ENCODE measurements at places on chromosomes 13 and 19. TPM values are rescaled to one million over a fixed set of nuclear protein-coding genes. Genes with fewer than 3 reads are reported as not detected.

Gene APOC4
- not detected for total RNA-seq

Gene IGSF23
- not detected for total RNA-seq

Gene ZNF260
- 7.5 TPM for total RNA-seq

GRCh38 chr13:108827646-108828045 lies 198.2 kb downstream of the MYO16 start:
- DNase-seq: no peak

Gene DMAC2
- total RNA-seq: 33.5 TPM

Gene F2RL3
- total RNA-seq: 4.1 TPM

- DNase-seq: no peak
Measured at GRCh38 chr13:44989941-44990340, 603 bp downstream of the GPALPP1 start.

Gene LILRB4
- 11.7 TPM for total RNA-seq

Gene NLRP9
- not detected for total RNA-seq

DNA sequence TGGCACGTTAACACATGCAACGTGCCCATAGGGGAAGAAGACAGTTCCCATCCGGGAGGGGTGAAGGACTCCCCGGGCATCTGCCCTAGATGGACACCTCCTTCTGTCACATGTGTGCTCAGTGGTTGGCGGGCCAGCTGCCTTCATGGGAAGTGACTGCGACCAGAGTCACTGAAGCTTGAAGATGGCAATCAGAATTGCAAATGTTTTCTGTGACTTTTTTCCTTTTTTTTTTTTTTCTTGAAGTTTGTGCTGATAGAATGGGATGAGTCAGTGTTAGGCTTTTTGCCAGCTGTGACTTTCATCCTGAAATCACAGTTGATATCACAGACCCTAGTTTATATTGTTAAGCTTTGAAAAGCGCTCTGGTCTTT lies 109.2 kb upstream of the MCF2L start:
- no peak for DNase-seq

Gene SIGLEC7
- total RNA-seq: 6.2 TPM

Gene MTUS2
- total RNA-seq: not detected

DNA sequence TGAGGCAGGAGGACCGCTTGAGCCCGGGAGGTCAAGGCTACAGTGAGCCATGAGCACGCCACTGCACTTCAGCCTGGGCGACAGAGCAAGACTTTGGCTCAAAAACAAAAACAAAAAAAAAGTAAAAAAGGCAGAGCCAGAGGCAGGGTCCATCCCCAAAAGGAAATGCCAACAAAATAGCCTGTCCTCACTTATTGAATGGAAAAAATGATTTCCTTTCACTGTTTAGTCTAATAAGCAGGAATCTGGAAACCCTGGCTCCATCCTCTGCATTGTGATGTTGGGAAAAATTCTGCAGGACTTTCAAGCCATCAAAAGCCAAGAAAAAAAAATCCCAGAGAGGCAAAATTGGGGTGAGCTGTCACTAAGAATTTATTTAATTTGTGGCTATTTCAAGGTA lies 23.2 kb downstream of the ZIC5 start:
- DNase-seq: no peak

Gene C19orf33
- total RNA-seq: 32.8 TPM

GRCh38 chr13:36608474-36608873 lies 65.3 kb upstream of the SERTM1 start:
- no peak for DNase-seq

GRCh38 chr19:45958769-45959516 lies 14.7 kb downstream of the NOVA2 start:
- no peak for DNase-seq

DNA sequence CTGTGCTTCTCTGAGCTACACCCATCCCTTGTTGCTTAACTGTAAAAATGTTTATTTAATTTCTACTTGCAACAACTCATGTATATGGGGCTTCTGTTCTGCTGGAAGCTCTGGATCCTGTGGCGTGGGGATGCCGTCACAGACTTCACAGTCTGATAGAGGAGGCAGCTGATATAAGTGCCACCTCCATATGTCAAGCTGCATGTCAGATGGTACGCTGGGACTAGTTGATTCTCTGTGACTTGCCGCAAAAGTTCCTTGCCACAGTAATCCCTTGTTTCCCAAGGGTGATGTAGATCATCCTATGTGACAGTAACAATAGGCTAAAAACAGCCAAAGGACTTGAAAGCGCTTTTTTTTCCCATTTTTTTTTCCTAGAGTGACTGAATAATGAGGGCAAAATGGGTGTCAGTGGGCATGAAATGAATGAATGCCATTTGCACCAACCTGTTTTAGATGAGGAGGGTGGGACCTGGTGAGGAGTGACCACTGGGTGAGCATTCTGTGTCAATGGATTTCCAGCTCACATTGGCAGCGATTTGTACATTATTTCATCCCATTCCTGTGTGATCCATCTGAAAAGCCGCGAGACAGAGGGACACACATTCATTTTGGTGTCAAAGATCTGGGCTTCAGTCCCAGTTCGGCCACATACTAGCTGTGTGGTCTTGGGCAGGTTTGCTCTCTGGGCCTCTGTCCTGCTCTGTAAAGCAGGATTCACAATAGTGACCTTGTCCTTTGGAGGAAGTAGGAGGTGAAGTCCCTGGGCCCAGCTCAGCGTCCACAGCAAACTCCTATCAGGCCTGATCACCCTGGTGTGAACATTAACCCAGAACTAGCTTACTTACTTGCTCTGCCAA lies 88.9 kb upstream of the RNF113B start:
- no peak for DNase-seq

Gene PLVAP
- total RNA-seq: 139 TPM

Gene KCNK6
- total RNA-seq: 4.6 TPM

GRCh38 chr19:35775046-35775297 lies 392 bp upstream of the ARHGAP33 start:
- DNase-seq: no peak

Gene POLD1
- 10.0 TPM for total RNA-seq

GRCh38 chr19:56474308-56474707 lies 2.8 kb downstream of the ZNF667 start:
- no peak for DNase-seq

GRCh38 chr19:40238775-40239174 lies 12.3 kb upstream of the CCNP start:
- DNase-seq: no peak

Gene NDUFA7
- 14.5 TPM for total RNA-seq

DNA sequence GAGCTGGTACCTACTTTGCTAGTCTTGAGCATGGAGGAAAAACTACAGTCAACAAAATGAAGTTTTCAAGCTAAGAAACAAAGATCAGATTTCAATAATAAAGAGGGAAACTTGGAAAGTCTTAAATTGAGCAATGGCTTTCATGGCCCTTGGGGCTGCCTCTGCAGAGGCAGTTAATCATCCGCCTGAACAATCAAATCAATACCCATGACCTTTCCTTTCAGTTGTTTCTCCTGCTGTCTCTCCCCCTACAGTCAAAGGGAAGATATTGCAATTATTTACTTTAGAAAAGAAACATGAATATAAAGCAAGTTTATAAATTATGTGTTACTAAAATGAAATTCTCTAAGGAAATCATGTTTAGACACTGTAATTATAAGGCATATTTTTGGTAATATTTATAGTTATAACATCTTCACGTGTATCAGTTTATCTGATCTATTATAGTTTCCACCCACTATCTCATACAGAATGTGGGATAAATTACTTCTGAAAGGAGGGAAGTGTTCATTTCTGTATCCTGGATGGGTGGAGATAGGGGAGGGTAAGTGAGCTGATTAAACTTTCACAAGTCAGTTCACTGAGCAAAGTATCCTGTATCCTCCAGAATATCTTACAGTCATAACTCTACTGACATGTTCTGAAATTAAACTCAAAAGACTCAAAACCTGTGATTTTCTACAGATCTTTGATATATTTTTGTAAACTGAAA lies 72.4 kb upstream of the TSC22D1 start:
- no peak for DNase-seq

Gene NOTCH3
- total RNA-seq: 17.3 TPM

DNA sequence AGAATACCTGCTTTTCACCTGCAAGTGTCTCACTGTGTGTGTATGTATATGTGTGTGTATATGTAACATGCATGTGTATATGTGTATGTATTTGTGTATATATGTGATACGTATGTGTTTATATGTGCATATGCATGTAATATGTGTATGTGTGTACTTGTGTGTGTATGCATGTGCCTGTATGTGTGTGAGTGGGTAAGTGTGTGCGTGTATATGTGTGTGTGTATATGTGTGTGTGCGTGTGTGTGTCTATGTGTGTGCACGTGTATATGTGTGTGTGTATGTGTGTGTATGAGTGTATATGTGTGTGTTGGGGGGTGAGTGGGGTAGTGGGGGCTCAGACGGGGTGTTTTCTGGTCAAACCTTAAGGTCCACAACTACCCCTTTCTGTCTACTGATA lies 192.6 kb upstream of the KL start:
- DNase-seq: no peak

DNA sequence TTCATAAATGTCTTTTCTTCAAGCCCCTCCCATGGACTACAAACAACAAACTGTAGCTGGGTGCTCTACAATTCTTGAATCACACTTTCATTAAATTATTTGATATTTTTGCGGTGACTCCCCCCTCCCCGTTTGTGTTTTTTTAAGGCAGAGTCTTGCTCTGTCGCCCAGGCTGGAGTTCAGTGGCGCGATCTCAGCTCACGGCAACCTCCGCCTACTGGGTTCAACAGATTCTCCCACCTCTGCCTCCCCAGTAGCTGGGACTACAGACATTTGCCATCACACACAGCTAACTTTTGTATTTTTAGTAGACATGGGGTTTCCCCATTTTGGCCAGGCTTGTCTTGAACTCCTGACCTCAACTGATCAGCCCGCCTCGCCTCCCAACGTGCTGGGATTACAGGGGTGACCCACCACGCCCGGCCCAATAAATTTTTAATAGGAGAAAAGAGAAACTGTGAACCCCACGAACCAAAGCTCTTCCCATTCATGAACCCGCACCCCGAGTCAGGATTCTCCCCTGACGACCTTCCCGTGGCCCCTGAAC lies 703 bp downstream of the ZNF506 start:
- DNase-seq: no peak

DNA sequence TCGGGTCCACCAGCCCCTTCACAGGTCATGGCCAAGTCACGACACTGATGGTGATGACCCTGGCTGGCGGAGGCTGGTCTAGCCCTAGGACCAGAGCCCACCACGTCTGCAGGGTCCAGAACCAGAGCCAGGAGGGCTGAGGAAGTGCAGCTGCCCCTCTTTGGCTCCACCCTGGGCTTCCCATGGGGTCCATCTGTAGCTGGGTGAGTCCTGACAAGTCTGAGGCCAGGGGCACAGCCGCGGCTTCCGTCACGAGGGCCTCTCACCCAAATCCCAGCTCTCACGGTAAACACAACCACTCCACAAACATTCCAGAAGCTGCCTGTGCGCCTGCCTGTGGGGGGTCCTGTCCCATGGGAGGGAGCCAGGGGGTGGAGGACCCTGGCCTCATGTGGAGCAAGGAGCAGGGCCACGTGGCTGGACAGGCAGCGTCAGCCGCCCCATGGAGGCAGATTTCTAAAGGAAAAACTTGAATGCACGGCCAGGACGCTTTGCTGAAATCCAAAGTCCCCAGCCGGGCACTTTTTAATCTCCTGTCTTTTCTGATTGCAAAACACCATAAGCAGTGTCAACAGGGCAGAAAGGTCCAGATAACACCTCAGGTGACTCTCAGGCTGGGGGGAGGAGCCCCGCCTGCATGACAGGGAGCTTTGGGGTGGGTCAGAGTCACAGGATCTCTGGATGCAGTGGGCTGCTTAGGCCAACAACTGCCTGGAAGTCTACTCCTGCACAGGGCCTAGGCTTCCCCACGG lies 29.9 kb downstream of the CEBPG start:
- DNase-seq: no peak

DNA sequence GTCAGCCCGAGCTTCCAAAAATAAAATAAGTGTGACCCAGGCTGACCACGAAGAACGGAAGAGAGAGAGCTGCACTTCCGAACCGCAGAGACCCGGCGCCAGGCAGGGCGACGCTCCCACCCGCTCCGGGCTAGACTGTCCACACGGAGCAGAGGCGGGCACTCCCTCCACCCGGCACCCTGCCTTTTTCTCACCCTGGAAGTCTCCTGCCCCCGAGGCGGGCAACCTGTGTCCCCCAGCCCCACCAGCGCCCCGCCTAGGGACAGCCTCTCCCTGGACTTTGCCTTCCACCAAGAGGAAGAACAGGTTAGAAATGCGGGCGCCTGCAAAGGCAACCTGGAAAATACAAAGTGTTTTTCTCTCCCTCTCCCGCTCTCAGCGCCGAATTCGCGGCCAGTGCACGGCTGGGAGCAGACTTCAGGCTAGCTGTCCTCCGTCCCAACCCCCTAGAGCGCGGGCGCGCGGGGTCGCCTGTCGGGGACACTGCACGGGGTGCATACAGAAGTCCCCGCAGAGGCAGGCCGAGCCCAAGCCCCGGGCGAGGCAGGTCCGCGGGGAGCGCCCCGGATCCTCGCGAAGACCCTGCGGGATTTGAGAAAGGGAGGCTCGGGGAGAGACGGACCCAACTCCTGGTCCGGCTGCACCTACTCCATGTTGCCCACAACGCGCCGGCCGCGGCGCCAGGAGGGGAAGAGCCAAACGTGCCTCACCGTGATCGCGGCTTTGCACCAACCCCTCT lies 845 bp downstream of the SPRY2 start:
- DNase-seq: no peak

Gene ARHGEF1
- total RNA-seq: 83.1 TPM

DNA sequence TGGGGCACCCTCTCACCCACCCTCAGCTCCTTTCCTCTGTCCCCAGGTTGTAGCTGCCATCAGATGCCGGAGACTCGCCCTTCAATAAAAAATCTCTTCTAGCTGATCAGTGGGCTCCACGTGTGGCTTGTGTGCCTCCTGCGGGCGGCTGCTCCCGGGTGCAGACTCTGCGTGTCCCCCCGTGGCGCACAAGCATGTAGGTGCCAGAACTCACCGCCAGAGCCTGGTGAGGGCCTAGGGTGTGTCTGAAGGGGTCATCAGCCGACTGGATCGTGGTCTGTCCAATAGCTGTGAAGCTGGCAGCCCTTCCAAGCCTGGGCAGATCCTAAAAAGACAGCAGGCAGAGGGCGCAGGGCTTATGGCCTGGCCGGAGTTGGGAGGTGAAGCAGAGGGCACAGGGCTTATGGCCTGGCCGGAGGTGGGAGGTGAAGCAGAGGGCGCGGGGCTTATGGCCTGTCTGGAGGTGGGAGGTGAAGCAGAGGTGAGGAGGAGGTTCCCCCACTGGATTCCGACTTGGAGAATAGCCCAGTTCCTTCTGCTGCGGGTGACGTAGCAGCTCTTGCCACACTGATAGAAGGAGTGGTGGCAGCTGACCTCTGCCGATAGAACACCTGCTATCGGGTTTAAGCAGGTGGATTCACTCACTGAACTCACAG lies 11.7 kb downstream of the NOP53 start:
- DNase-seq: no peak

DNA sequence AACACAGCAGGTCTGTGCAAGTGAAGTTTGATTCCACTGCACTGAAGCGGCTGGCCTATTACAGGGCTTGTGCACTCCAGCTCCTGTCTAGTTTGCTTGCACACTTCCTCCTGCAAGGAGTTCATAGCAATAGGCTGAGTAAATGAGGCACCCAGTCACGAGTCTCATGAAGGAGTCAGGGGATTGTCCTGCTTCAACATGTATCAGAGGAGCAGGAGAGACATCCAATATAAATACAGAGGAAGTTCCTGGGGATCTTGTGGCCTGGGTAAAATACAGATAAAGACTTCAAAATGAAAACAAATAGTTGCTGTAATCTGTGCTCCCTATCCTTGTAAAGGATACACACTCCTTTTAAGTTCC lies 259.9 kb downstream of the SLITRK1 start:
- no peak for DNase-seq

Gene RTBDN
- total RNA-seq: not detected
